Epithelial cell of esophagus (primary cell): ENCODE measurements at places on chromosomes 3 and 15.

DNA sequence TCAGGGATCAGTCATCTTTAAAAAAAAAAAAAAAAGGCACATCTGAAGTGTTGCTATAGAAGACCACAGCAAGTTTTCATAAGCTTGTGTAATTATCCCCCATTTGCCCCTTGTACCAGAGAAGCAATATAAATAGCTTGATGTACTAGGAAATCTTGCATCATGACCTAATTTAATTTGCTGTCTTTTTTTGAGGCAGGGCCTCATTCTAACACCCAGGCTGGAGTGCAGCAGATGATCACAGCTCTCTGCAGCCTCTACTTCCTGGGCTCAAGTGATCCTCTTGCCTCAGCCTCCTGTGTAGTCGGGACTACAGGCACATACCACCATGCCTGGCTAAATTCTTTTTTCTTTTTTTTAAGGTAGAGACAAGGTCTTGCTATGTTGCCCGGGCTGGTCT lies 88.7 kb downstream of the ARIH1 start:
- DNase-seq = no peak

- DNase-seq = no peak
These were observed 3.6 kb downstream of the LSAMP start for GRCh38 chr3:116441652-116442051.

GRCh38 chr15:91541286-91541685 lies 312.2 kb upstream of the SLCO3A1 start:
- DNase-seq = peak; percentile 18

DNA sequence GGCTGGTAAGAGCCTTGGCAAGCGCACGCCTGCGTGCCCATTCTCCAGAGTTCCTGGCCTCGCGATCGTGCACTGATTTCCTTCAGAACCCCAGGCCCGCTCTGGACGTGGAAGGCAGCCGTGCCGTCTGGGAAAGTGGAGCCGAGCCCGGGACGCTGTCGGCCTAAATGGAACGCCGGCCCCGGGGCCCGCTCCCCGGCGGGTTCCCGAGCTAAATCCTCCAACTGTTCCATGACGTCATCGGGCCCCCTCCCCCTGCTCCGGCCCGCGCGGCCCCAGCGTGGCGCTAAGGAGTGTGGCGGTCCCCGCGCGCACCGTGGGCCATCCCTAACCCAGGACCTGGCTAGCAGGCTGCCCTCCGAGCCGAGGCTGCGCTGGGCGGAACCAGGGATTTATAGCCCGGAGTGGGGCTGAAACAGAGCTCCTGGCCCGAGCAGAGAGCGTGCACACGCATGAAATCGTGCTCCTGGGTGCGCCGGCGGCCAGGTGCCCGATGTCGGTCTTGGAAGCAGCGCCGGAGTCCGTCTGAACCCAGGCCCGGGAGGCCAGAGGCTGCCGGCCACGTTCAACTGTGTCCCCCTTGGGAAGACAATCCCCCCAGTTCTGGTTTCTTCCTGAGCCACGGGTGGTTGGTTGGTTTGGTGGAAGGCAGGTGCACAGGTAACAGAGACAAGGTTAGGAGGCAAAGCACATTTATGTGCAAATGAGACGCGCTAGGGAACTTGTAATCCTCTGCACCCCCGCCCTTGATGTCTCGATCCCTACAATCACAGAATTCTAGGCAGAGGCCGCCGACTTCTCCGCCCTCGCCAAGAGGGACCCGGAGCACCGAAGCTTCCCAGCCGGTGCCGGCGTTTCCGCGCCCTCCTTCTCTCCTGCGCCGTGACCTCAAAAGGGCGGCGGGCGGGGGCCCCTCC lies 84.9 kb upstream of the ETV5 start:
- DNase-seq = no peak

DNA sequence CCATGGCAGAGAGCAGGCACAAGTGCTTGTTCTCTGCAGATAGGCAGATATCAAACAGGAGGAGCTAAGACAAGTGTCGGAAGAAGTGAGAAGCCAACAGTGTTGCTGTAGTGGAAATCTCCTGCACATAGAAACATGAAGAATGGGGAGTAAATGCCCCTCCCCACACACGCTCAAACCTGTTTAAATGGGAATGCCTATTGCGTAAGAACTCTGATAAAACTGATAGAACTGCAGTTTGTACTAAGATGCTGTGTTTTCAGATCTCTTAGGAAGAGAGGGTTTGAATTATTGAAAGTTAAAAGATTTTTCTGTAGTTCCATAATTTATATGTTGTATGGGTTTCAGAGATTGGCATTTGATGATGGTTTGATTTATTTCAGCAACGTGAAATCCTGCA lies 19.6 kb downstream of the EIF2AK4 start:
- DNase-seq = peak; percentile 75
